ENCODE measurements at places on chromosomes 2 and 18.

GRCh38 chr2:106142683-106143082 lies 51.4 kb downstream of the UXS1 start:
- DNase-seq = no peak

DNA sequence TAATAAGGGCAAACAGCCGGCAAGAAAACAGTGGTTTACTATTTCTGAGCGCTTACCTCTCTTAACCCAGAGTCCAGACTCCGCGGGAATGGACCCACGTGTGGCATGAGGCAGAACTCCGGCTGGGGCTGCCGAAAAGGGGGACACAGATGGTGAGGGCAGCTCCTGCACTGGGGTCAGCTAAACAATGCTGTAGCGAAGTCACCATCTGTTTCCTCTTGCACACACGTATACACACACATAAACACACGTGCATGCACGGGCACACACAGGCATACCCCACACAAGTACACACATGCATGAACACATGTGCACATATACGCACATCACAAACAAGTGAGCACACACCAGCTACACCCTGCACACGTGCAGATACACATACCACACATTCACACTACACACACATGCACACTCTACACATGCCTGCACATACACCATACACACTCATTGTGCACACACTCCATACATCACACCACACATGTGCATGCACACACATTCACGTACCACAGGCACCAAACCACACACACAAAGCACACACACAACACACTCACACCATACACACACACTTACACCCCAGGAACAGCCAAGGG lies 105.9 kb upstream of the ID2 start:
- peak; percentile 58 for DNase-seq

GRCh38 chr2:120880381-120880780 lies 144.7 kb downstream of the GLI2 start:
- DNase-seq = peak; percentile 85

GRCh38 chr2:233387667-233388528 lies 33.6 kb downstream of the DGKD start:
- no peak for DNase-seq

DNA sequence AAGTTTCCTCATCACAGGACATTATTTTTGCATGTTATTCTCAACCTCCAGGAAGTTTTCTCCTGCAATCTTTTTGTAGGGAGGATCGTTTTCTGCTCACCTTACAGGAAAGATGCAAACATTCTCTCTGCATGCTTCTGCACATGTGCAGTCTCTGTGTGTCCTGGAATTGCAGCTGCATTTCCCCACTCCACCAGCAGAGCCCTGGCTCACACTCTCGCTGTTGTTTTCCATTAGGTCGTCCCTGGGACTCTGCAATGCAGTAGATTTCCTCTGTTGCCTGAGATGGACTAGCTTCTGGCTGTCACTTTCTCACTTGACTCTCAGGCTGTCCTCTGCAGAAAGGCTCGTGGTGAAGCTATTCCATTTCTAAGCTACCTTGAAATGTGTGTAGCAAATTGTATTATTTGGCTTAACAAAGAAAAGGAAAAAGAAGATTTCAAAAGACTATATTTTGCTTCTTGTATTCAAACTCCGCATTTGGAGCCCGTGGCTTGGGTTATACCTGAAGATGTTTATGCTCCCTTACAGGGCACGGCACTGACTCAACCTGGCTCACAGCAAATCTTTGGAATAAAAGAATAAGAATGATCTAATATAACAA lies 346.7 kb downstream of the RAD51AP2 start:
- peak; percentile 76 for DNase-seq

GRCh38 chr18:69158944-69159343 lies 241.7 kb upstream of the DOK6 start:
- no peak for DNase-seq

DNA sequence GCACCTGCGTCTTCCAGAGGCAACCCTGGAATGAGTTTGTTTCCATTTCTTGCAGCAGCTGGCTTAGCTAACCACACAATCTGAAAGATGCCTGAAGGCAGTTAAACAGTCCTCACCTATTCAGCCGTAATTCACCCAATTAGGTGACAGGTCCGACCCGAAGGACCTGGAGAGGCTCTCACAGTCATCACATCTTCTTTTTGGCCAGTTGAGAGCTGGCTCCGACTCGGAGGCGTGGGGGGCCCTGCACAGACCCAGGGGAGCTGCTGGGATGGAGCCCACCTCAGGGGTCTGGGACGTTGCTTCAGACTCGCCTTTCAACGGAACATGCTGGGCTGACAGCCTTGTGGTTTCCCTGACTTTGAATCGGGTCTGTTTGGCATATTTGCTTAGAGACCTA lies 187.3 kb downstream of the RTP5 start:
- no peak for DNase-seq

DNA sequence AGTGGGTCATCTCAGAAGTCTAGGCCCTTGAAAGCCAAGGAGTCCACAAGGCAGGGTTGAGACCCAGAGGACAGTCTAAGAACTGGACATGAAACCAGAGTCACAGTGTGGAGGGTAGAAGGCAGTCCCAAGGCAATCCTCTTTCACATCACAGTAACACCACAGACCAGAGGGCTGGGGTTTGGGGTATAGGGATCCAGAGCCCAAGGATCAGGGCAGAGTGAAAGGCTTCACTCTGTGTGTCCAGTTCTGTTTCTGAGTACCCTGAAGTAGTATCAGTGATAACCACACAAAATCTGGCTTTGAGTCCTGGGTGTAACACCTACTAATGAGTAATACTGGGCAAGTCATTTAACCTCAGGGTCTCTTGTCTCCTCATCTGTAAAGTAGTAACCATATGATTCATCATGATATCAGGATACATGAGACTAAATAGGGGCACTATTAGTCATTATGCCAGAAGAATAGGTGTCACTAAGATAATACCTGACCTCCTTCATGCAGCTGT lies 91.0 kb downstream of the ICA1L start:
- DNase-seq = no peak

- no peak for DNase-seq
These were observed 25.4 kb downstream of the UXS1 start for GRCh38 chr2:106168657-106169056.

All from WERI-Rb-1 (cell line).